ENCODE measurements at places on chromosomes 3 and 15.

GRCh38 chr3:160987982-160988964 lies 116.9 kb downstream of the B3GALNT1 start:
- no peak for DNase-seq

GRCh38 chr3:139716908-139717485 lies 39.2 kb upstream of the NMNAT3 start:
- no peak for DNase-seq

- no peak for DNase-seq
Measured at GRCh38 chr15:21260966-21261395, 179.3 kb downstream of the POTEB3 start.

- no peak for DNase-seq
Measured at GRCh38 chr15:73987681-73988444, 4.2 kb downstream of the STOML1 start.

DNA sequence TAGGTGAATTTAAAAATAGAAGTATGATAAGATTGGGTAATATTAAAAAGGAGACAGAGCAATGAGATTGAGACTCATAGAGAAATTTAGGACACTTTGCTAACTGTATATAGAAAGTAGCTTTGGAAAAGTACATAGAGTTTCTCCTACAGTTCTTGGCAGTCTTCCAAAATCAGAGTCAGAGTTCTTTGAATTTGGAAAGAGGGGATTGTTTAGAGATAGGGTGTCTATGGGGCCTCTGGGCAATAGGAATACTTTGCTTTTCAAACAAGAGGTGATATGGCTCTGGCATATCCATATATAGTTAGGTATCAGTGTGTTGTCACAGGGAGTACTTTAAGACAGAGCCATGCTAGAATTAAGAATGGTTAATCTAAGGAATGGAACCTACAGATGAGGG lies 477.1 kb upstream of the KCNMB2 start:
- DNase-seq, result no peak

DNA sequence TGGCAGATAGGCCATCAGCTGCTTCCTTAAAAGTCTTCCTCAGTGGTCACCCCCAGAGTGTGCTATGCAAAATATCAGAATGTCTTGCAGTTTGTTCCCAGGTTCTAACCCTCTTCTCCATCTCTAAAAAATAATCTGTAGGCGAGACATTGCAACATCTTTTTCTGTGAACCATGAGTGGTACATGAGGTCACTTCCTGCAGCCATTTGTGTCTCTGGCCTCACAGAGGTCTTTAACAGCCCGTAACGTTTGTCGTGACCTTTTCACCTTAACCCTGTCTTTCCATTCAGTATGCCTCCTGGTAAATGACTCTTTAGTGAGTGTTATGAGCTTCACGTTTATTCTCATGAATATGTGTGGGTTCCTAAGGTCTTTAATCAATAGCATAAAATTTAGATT lies 145.4 kb downstream of the KLHL25 start:
- DNase-seq, result no peak

- DNase-seq, result no peak
Measured at GRCh38 chr3:53218131-53218530, 37.7 kb downstream of the TKT start.

- no peak for DNase-seq
Measured at GRCh38 chr3:71876135-71877105, 91.5 kb upstream of the PROK2 start.
